Skin of body (tissue), 3 donors: ENCODE measurements at places on chromosomes 5 and 9.

DNA sequence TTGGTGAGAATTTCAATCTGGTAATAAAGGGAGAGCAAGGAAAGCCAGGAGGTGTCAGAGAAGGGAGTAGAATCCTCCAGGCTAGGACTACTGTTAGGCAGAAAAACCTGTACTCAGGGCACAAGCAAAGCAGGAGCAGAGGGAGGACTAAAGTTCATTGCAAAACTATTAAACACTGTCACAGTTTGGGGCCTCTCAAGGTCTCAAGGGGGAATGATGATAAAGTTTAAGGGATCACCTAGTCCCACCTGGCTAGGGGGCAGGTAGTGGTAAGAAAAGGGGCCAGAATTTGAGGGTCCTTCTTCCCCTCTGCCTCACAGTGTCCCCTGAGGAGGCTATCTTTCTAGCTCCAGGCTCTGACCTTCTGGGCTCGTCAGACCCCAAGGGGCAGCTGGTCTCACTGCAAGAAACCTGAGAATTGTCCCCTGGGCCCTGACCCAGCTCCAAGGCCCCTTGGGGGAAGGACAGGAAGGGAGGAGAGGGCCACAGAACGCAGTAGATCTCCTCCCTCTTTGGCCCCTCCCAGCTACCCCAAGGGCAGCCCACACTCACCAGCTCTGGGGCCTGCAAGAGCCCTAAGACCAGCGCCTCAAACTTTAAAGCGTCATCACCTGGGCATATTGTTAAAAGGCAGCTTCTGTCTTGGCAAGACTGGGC is 974 bp downstream of the CCDC69 start:
- DNase-seq: no peak

DNA sequence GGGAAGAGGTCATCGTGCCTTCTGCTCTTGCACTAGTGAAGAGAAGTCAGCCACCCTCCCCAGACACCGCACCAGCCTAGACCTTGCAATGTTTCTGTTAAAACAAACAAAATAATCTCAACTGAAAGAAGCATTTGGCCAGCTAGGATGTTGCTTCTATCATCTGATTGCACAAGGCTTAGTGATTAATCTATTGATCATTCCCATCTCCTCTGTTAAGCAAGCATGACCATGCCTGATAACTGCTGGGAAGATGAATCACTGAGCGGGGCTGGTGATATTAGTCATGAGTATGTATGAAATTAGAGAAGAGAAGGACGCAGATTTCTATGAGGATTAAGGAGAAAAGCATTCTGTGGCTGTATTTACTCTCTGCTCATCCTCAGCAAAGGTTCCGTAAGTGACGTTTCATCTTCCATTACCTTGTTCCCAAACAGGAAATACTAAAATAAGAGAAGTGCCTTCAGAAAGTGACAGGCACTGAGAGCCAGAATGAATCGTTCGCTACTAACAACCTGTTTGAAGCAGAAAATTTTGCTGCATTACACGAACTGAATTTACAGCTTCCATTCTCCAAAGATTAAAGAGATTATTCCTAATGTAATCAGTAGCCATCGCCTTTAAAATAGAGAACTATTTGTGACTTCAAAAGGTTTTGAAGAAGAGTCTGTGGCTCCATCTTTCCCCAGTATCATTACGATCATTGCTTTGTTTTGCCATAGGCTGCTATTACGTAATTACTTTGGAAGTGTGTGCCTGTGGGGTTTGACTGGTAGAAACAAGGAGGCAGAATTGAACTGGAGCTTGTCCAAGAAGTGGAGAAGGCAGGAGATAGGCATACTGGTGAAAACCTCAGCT is 219.1 kb downstream of the MED10 start:
- no peak for DNase-seq

GRCh38 chr9:4678679-4679267 is 596 bp upstream of the CDC37L1 start:
- DNase-seq: peak; percentile 72

GRCh38 chr9:106111039-106111730 is 416.8 kb downstream of the TMEM38B start:
- no peak for DNase-seq

- DNase-seq: no peak
Observed at GRCh38 chr9:90502134-90502533, 140.5 kb downstream of the DIRAS2 start.

- DNase-seq: no peak
Observed at GRCh38 chr5:131377785-131378325, 114.0 kb downstream of the CDC42SE2 start.

- DNase-seq: no peak
Observed at GRCh38 chr5:9932770-9933169, 302.6 kb upstream of the TAS2R1 start.

- no peak for DNase-seq
Observed at GRCh38 chr9:94528886-94529285, 26.0 kb upstream of the PCAT7 start.

GRCh38 chr9:100287186-100287585 is 65.6 kb downstream of the TEX10 start:
- no peak for DNase-seq

DNA sequence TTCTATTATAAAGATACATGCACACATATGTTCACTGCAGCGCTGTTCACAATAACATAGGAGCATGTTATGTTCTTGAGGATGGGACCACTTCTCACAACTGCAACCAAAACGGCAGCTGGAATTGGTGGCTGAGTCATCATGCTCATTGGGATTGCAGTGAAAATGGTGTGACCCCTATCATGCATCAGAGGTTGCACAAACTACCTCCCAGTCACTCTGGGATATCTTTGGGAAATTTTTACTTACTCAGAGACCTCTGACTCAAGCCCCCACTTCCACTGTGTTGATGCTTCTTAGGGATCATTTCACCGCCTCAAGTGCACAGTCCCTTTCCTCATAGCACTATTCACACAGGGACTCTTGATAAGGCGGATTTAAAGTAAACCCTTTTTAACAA is 474.1 kb downstream of the BNC2 start:
- no peak for DNase-seq

DNA sequence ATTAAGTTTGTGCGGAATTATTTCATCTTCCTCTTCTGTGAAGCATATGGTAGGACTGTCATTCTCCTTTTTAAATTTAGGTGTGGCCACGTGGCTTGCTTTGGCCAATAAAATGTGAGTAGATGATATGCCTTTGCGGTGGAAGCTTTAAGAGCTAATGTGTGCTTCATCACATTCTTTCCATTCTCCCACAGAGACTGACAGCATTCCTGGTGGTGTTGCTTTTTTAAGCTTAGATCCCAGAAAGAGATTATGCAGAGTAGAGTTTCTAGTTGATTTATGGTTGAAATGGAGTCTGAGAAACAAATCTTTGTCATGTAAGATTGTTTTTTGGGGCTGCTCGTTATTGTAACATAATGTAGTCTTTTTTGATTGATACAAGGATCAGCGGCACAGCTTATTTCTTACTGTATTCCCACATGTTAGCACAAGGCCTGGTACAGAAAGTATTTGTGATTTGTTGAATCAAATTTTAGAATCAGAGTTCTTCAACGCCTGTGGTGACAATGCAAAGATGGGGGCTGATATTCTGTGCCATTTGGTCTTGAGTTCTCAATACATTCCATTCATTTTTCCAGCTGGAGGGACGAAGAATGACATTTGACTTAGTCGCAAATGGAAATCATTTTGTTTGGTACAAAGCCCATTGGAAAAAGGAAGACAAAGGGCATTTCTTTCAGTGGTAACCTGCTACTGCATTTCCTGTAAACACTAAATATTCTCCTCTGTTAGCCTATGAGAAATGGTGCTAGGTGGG is 209.9 kb upstream of the VLDLR start:
- DNase-seq: no peak

GRCh38 chr5:116771466-116772151 is 197.0 kb upstream of the SEMA6A start:
- peak; percentile 45 for DNase-seq

DNA sequence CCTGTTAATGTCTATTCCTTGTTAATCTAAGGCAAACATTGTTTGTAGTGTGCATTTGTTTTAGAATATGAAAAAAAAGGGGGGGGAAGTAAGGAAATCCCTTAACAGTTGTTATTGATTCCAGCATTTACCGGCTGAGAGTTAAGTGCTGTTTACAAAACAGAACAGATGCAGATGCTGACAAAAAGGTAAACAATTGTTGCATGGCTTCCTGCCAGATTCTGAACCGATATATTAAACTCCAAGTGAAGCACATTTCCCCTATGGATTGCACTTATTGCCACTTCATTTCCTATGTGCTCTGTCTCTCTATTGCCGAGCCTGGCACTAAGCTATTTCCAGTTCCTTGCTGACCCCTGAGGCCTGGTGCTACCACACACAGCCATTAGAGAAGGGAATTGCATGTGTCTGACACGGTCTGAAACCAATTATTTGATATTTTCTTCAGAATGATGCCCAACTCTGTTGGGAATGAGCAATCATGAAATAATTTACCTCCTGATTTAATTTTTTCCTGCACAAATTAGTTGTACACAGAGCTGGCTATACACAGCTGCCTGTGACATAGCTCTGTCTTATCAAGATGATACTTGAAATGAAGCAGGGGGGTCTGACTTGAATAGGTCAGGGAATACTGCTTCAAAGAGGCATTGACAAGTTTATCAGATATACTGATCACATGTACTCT is 109.8 kb downstream of the KIAA0825 start:
- no peak for DNase-seq

DNA sequence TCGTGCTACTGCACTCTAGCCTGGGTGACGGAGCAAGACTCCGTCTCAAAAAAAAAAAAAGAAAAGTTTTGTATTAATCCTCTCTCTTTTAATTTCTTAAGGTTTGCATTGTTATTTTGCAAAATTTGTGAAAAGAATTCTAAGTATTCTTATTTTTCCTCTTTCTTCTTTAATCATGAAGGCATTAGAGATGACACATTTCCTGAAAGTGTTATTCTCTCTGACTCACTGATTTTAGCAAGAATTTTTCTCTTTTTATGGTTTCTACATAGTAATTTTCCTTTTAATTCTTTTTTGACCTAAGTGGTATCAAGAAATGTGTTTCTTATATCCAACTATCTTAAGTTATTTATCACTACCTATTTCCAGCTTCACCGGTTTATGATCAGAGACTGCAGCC is 78.0 kb downstream of the NSUN2 start:
- no peak for DNase-seq

DNA sequence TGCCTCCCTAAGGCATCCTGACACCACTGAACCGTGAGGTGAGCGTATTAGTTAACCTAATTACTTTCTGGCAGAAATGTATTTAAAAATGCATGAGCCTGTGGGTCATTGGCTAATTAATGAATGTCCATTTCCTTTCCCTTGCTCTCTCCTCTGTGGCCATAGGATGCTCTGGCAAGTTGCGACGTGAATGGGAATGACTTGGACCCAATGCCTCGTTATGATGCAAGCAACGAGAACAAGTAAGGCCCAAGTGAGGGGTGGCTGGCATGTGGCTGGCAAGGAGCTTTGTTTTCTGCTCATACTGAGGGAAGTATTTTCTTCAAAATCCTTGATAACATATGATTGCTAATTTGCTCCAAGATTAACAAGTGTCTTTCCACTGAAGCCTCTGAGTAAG is 136.3 kb downstream of the PCSK5 start:
- no peak for DNase-seq

GRCh38 chr5:164376843-164377242 is 871.4 kb downstream of the MAT2B start:
- DNase-seq: no peak

DNA sequence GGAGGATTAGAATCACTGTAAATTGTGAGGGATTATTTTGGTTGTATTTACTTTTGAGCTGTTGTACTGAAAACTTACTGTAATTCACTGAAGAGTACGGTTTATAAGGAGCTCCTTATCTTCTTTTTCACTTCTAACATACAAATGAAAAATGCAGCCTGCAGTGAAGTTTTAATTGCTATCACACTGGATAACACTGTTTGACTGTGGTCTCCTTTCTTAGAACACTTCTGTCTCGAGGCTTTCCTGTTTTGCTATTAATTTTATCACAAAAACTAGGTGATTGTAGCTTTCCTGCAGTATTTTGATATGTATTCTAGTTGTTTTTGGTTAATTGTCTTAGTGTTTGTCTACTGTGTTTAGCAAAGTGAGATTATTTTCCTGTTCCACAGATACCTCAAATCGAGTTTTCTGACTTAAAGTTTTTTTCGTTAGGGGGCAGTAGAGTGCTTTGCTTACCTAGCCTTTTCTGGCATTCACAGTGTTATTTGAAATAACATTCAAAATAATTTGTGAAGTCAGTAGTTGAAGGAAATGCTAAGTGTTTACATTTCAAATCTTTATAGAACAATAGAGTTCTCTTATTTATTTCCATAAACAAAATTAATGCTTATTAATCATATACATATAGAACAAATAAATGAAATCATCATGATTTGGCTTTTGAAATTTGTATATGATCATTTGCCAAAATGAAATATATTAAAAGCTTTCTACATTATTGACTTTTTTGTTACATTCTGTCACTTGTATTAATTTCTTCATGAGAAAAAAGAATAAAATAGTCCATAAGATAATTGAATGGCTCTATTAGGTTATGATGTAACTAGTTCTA is 52.9 kb downstream of the COMMD10 start:
- peak; percentile 41 for DNase-seq

- DNase-seq: no peak
Observed at GRCh38 chr5:160173-160510, 31.2 kb upstream of the LRRC14B start.

- no peak for DNase-seq
Observed at GRCh38 chr5:102863764-102864560, 108.9 kb downstream of the PAM start.

GRCh38 chr9:136534366-136534765 is 11.5 kb downstream of the NOTCH1 start:
- no peak for DNase-seq

GRCh38 chr5:135593886-135594285 is 15.1 kb upstream of the CXCL14 start:
- no peak for DNase-seq

DNA sequence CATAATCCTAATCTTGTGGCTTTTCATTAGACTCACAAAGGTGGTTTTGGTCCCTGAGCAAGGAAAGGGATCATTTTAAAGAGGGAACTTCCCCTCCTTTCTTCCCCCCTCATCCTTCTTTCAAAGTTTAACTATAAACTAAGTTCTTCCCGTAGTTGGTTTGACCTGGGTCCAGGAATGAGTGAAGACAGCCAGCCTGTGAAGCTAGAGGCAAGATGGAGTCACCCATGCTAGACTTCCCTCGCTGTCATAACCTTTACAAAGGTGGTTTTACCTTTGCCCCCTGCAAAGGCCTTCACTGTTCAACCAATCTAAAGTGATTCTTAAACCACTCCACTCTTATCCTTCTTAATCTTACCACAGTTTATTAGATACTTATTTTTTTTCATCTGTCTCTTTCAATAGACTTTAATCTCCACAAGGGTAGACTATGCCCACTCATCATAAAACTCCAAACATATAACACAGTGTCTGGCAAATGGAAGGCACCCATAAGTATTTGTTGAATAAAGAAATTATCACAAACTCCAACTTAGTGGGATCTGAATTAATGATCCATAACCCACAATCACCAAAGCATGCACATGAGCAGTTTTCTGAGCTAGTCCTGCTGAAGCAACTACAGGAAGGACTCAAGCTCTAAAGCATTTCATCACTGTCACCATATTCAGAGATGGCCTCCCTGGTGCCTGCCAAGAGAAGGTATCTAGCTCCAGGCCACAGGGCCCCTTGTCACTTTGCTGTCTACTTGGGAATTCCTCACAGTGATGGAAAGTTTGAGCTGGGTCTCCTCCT is 369.0 kb downstream of the SPOCK1 start:
- DNase-seq: no peak

- no peak for DNase-seq
Observed at GRCh38 chr9:133809335-133809734, 71.2 kb upstream of the SARDH start.
